ENCODE measurements at places on chromosomes 6 and 20. TPM values are rescaled to one million over a fixed set of nuclear protein-coding genes. Genes with fewer than 3 reads are reported as not detected.

The SYS1 gene
- total RNA-seq, result 18.6 TPM

The GRM1 gene
- 0.40 TPM for total RNA-seq

The OR2B6 gene
- not detected for total RNA-seq

The SLC12A5 gene
- not detected for total RNA-seq

The IMPG1 gene
- total RNA-seq, result not detected

The ZNF334 gene
- not detected for total RNA-seq

The EPPIN gene
- total RNA-seq, result not detected

The GTSF1L gene
- not detected for total RNA-seq

The SLC22A23 gene
- not detected for total RNA-seq

The ROS1 gene
- not detected for total RNA-seq

The ESR1 gene
- 4.1 TPM for total RNA-seq

The CD40 gene
- total RNA-seq, result 12.1 TPM

The HUS1B gene
- 2.2 TPM for total RNA-seq

The COQ3 gene
- 13.1 TPM for total RNA-seq

The PTCRA gene
- total RNA-seq, result not detected

GRCh38 chr20:62924442-62925075, 1.7 kb downstream of the DIDO1 start:
- peak; percentile 55 for DNase-seq

DNA sequence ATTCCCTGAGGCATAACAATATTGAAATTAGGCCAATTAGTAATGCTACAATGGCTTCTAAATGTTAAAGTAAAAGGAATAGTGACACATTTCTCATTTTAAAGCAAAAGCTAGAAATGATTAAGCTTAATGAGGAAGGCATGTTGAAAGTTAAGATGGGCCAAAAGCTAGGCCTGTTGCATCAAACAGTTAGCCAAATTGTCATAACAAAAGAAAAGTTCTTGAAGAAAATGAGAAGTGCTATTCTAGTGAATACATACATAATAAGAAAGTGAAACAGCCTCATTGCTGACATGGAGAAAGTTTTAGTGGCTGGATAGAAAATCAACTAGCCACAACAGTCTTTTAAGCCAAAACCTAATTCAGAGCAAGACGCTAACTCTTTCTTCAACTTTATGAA, 12.9 kb downstream of the OR2A4 start:
- DNase-seq, result no peak

- DNase-seq, result no peak
These were observed 31.0 kb upstream of the PCMTD2 start for GRCh38 chr20:64224351-64225170.

DNA sequence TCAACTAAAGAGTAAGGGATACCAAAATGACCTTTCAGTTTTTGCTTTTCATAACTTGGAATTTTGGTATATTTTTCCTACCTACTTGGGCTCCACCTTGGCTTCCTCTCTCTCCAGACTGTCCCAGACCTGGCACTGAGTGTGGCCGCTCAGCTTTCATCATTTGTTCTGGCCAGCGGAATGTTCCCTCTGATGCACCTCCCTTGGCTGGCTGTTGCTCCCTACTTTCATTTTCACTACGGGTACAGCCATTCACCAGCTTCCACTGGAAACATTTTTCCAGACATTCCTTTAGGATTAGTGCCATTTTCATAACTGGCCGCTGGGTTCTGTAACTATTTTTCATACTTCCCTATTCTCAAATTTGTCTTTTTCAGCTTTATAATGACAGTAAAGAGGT, 487.4 kb downstream of the TENT5A start:
- DNase-seq, result no peak

DNA sequence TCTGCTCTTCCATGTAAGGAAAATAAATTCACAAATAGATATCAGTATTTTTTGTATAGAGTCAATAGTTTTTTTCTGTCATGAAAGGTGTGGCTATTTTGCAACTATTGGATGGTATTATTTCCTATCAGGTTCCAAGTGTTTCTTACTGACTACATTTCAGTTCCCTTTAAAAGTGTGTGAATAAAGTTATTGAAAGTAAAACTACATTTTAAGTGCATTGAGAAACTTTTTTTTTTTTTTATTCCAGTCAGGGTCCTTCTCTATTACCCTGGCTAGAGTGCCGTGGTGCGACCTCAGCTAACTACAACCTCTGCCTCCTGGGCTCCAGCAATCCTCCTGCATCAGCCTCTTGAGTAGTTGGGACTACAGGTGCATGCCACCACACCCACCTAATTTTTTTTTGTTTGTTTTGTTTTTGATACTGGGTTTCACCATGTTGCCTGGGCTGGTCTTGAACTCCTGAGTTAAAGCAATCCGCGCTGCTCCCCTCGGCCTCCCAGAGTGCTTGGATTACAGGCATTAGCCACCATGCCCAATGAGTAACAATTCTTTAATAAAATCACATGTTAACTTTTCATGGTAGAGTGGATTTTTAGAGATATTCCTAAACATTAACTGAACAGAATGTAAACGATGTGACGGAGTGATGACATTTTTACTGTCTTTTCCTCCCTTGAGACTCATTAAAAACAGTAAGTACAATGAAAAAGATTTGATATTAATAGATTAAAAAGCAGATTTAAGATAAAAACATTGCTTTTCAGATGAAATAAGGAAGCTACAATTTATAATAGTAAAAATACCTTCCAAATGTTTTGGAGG, 69.7 kb upstream of the ADGRF4 start:
- no peak for DNase-seq

GRCh38 chr6:17707371-17707651, 586 bp upstream of the NUP153 start:
- peak; percentile 44 for DNase-seq

DNA sequence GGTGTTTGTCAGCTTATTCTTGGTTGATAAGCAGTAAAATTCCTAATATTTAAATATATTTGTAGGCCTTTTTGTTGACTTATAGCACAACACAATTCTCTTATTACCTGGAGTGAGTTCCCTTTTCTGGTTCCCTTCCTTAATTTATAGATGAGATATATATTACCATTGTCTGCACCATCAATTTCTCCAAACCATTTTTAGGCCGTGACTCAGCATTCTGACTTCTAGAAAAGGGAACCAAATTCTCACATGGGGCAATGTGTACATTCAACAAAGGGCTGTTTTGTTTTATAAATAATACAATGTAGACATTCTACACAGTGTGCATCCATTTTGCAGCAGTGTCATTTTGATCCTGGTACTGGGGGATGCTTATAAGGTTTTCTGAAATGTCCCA, 52.8 kb downstream of the NCOA7 start:
- DNase-seq, result peak; percentile 67

GRCh38 chr6:44674226-44675155, 287.0 kb downstream of the CDC5L start:
- DNase-seq, result no peak

DNA sequence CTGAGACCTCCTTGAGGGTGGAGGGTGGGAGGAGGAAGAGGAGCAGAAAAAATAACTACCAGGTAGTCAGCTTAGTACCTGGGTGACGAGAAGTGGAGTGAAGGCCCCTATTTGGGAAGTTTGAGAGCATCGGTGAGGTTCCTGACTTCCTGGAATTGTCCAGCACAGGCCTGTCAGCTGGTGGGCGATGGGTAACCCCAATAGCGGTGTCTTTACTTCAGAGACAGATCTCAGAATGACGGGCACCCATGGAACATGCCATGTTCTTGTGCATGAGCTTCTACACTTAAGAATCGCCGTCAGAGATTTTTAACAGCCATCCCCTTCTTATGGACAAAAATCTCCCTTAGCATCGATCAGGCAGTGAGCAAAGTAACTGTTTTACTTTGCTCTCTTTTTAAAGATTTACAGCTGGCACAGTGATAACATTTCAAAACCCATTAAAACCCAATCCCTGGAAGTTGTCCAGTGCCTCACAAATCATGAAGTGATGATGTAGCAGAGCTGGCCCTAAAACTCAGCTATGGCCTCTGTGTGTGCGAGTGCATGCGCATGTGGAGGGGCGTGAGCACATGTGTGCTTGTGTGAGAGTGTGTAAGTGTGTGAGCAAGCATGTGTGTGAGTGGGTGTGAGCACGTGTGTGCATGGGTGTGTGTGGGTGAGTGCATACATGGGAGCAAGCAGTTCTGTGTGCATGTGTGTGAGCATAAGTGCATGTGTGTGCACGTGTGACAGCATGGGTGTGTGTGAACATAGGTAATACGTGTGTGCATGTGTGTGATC, 85.2 kb downstream of the DLL1 start:
- DNase-seq, result no peak

- no peak for DNase-seq
These were observed 165.4 kb upstream of the CITED2 start for GRCh38 chr6:139539852-139540251.

DNA sequence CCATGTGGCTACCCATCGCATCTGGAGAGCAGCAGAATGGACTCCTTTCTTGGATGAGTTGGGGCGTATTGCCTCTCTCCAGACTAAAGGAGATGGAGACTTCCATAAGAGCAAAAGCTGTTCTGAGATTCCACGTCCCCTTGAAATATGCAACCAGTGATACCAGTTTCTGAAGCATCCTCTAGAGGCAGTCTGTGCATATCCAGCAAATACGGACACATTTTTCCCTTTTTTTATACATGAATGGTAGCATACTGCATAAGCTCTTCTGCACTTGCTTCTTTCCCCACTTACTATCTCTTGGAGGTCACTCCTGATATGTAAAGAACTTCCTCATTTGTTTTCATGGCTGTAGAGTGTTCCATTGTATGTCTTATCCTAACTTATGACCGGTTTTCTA, 34.6 kb downstream of the TAF8 start:
- no peak for DNase-seq

DNA sequence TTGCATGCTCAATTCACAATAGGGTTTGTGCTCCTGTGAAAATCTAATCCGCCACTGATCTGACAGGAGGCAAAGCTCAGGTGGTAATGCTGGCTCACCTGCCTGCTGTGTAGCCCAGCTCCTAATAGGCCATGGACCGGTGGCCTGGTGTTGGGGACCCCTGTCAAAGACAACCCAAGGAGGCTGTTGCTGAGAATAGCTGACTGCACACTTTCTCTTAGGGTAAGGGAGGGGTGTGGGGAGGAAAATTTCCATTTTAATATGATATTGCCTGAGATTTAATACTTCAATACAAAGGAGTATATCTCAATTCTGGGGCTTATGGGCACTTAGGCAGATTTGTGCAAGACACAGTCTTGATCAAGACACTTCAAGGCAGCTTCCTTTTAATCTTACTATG, 105.8 kb downstream of the ALDH8A1 start:
- DNase-seq, result no peak

DNA sequence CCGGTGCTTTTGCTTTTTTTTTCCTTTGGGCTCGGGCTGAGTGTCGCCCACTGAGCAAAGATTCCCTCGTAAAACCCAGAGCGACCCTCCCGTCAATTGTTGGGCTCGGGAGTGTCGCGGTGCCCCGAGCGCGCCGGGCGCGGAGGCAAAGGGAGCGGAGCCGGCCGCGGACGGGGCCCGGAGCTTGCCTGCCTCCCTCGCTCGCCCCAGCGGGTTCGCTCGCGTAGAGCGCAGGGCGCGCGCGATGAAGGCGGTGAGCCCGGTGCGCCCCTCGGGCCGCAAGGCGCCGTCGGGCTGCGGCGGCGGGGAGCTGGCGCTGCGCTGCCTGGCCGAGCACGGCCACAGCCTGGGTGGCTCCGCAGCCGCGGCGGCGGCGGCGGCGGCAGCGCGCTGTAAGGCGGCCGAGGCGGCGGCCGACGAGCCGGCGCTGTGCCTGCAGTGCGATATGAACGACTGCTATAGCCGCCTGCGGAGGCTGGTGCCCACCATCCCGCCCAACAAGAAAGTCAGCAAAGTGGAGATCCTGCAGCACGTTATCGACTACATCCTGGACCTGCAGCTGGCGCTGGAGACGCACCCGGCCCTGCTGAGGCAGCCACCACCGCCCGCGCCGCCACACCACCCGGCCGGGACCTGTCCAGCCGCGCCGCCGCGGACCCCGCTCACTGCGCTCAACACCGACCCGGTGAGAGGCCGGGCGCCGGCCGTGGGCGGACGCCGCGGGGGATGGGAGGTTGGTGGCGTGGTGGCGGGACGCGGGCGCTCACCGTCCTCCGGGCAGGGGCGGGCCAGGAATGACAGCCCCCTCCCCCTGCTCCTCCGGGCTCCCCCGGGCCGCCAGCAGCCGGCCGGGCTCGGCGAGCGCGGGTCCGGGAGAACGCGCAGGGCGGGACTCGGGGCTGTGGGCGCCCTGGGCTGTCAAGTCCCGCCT, 606 bp downstream of the ID4 start:
- DNase-seq, result no peak

GRCh38 chr6:16471222-16471909, 233.0 kb downstream of the GMPR start:
- DNase-seq, result peak; percentile 88

- peak; percentile 69 for DNase-seq
These were observed 1586.7 kb downstream of the HACE1 start for GRCh38 chr6:103273048-103273447.

DNA sequence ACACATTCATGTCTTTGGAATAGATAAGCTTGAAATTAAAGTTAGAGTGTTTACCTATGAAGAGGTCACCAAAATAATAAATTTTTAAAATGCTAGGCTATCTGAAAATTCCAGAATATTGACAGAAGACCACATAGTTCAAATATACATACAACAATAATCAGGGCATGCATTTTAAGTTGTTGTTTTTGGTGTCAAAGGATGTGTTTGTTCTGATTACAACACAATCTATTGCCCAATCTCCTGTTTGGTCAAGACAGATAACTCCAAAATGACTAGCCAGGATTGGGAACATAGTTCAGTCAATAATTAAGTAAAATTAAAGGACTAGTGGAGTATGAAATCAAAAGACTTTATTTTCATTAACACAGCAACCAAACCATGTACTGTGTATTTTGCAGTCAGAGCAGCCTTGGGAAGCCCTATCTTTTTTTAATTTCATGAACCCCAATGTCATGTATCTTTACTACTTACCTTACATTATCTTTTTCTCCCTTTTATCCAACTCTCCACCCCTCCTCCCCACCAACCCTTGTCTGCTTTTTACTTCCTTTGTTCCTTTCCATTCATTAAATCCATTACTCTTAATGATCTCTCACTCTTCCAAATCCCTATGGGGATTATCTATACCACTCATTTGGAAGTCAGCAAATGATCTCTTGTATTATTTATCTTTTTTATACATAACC, 111.2 kb downstream of the CDK19 start:
- DNase-seq, result no peak

- DNase-seq, result no peak
These were observed 41.9 kb downstream of the TRAM2 start for GRCh38 chr6:52534966-52535390.

- no peak for DNase-seq
These were observed 27.2 kb downstream of the CMTR1 start for GRCh38 chr6:37459981-37460800.
